ENCODE measurements at places on chromosomes 11 and 22.

GRCh38 chr11:134543241-134543640, 131.2 kb upstream of the B3GAT1 start:
- no peak for DNase-seq

DNA sequence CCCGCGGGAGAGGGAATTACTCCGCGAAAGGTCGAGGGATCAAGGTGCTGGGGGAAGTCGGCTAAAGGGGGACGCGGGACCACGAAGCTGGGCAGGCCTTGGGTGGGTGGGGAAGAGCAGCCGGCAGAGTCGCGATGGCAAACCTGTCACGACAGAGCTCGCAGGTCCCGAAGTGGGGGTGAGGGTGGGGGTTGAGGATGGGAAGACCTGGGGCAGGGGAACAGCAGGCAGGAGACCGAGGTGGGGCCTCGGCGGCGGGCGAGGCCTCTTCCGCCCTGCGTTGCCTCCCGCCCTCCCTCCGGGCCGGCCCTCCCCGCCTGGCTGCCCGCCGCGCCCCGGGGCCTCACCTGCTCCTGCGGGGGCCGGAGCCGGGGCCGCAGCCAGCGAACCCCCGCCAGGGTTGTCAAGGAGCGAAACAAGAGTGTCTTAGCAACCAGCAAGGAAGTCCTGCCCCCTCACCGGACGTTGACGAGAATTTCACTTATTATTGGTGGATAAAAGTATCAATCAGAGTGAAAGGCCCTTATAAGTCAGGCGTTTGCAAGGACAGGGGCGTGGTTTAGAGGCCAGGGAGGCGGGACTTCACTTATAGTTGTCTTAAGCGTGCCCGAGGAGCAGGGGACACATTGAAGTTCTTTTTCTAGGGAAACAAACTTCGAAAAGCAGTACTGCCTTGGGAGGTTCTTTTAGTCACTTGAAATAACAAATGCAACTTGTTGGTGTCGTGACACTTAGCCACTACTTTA, at the start of gene DNAL4:
DNAL4 (minus strand) TSS at position 423 of the 746 bp plus-strand sequence. CDS start 11,412 bp downstream, outside the sequence.
- peak; percentile 81 for DNase-seq

DNA sequence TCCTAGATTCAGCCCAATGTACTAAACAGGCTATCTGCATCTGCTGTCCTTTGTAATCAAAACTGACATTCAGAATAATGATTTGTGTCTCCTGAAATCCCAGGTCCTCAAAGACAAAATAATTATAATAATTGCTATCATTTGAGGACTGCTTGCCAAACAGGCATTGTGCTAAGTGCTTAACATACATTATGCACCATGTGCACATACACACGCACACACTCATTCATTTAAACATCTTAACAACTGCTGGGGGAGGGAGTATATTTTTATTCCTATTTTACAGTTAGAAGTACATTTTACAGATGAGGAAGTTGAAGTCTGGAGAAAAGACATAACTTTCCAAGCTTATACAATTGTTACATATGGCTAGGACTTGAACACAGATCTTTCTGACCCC, 308.0 kb upstream of the ZC3H12C start:
- no peak for DNase-seq

GRCh38 chr11:59898650-59899049, 20.1 kb downstream of the OOSP3 start:
- DNase-seq, result no peak

GRCh38 chr11:129530154-129530895, 154.7 kb downstream of the BARX2 start:
- DNase-seq, result no peak

GRCh38 chr11:64647019-64647779, 56.2 kb downstream of the SLC22A12 start:
- DNase-seq, result no peak

DNA sequence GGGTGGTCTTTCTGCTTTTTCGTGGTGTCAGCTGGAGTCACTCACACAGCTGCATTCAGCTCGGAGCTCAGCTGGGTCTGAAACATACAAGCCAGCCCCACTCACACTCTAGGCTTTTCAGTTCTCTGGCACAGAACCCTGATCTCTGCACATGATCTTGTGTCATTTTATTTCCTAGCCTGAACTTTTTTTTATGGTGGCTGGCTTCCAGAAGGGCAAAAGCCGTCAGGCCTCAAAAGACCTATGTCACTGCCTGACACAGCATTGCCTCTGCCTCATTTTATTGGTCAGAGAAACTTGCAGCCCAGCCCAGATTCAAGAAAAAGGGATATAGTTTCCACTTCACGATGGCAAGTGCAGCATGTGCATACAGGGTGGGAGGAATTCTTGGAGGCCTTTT, 117.8 kb downstream of the NTM start:
- no peak for DNase-seq

DNA sequence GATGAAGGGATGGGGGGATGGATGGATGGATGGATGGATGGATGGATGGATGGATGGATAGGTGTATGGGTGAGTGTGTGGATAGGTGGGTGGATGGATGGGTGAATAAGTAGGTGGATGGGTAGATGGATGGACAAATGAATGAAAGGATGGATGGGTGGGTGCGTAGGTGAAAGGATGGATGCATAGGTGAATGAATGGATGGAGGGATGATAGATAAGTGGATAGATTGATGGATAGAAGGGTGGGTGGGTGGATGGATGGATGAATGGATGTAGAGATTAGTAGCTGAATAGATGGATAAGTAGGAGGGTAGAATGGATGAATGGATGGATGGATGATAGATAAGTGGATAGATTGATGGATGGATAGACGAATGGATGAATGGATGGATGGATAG, 152.7 kb downstream of the MN1 start:
- no peak for DNase-seq

GRCh38 chr22:38510416-38510970, 4.4 kb upstream of the DDX17 start:
- DNase-seq, result no peak

DNA sequence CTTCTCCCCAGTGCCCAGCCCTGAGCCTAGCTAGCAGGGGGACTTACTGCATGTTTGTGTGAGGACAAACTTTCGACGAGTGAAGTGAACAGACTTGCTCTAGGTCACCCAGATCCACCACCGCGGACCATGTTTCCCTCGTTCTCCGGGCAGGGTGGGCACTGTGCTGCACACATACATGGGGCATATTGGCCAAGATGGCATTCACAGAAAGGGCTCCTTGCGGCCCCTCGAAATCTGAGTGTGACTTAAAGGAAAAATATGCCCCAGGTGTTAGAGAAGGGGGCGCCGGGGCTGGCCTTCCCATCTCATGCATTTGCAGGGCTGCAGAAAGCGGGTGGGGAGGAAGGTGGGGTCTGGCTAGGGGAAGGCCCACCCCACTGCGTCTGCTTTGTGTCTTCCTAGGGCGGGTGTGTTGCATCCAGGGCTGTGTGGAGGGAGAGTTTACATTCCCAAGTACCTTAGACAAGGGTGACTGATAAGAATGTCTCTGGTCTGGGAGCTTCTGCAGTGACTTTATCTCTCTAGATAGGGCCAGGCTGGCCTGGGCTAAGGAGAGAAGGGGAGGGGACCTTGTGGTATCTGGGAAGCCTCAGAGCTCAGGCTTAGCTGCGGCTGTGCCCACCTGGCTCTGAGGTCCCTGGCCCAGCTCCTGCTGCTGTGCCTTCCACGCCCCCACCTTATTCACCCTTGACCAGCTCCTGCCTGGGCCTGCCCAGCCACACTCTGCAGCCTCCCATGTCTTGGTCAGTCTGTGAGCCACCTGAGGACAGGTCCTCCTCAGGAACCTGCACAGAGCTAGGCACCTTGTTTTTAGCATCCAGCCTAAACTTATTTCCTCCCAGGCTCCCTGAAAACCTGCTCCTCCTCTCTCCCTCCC, 45.8 kb downstream of the LRRC32 start:
- peak; percentile 29 for DNase-seq

GRCh38 chr11:126207896-126208295, 3.6 kb downstream of the RPUSD4 start:
- no peak for DNase-seq

GRCh38 chr22:39244496-39245129, at the start of gene PDGFB:
TSS of gene PDGFB (minus strand) at chr22:39244982. CDS start at chr22:39243963, 1,019 bp downstream.
- DNase-seq, result peak; percentile 68

- no peak for DNase-seq
Observed at GRCh38 chr11:2186669-2187279, 15.2 kb upstream of the TH start.

- DNase-seq, result no peak
Observed at GRCh38 chr22:19121631-19122142, 525 bp downstream of the DGCR2 start.

DNA sequence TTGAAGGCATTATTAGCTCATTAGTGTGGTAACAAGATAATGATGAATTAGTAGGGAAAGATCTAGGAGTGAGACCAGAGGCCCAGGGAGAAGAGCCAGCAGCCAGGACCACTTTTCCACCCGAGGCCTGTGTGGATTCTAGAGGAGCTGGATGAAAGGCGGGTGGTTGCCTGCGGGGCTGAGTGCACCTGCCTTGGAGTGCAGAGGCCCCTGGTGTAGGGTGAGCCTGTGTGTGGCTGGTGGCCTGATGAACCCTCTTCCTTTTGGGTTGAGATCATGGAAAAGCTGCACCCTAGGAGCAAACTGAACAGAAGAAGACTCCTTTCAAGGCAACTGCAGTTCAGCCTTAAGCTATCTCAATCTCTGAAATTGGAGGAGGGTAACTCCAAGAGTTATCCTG, 5.9 kb upstream of the TP53AIP1 start:
- no peak for DNase-seq

DNA sequence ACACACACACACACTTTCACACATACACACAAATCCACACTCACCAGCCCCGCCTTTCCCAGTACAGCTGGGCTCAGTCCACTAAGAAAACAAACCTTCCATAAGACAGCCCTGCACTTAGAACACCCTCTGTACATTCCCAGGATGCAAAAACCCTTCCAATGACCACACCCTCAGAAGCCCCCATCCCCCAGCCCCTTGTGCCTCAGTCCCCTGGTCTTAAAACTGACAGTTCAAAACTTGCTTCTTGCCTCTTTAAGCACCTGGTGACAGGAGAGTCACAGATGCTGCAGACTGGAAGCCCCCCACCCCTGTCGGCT, 23.0 kb downstream of the APLNR start:
- DNase-seq, result no peak

DNA sequence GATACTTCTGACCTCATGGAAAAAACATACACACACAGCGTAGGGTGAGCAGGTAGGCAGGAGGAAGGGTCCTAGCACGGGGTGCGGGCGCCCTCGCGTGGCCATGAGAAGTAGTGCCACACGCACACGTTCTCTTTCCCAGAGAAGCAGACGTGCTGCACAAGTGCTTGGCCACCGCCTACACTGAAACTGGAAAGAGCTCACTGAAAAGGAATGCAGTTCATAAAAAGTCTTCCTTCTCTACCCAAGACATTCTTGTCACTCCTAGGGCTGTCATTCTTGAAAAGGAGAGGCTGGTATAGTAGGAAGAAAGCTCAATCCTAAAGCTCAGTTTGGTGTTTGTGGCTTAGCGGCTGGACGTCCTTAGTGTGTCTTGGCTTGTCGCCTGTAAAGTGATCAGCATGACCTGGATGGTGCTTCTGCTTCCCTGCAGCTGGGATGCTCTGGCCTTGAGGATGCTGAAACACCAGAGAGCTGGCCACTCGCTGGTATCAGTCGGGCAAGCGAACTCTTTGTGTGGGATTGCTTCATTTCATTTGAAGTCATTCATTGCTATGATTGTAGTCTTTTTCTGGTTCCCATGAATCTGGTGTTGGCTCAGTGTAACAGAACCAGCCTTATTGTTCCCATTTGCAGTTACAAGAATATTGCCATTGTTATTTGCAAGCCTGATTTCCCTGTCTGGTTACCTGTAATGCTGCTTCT, 303.8 kb downstream of the NTM start:
- DNase-seq, result peak; percentile 13

DNA sequence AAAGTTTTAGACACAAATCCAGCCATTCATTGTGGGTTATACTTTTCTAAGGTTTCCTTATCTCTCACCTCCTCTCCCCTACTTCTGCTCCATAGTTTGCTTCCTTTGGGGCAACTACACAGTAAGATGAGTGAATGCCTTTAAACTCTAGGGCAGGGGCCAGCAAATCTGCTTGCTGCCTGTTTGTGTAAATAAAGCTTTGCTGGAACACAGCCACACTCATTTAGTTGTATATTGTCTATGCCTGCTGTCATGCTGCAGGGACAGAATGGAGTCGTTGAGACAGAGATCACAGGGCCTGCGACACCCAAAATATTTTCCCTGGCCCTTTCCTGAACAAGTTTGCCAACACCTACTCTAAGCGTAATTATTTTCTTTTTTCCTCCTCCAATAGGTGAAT, 58.7 kb downstream of the TECTA start:
- no peak for DNase-seq

DNA sequence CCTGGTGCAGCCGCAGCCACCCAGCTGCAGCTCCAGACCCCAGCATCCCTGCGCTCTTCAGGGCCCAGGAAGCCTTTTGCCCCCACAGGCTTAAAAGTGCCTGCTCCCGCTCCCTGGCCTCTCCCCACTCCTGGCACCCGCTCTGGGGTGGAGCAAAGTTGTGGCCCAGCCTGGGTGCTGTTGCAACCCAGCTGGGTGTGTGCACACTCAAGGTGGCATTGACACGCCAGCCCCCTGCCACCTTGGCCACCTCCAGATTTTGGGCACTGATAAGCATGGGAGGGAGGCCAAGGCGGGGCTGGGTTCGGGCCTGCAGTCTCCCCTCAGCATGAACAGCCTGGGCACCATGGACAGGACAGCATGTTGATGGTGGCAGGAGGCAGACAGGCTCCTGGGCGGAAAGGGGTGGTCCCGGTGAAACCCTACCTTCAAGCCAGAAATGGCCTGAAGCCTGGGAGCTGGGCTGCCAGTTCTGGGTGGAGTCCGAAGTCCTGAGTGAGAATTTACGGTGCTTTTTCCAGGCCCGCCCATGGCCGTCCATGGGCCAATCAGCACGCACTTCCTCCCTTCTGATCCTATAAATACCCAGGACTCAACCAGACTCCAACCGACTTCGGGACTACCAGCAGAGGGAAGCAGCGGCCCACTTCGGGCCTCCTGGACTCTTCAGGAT, 23.6 kb upstream of the RNASEH2C start:
- DNase-seq, result no peak

DNA sequence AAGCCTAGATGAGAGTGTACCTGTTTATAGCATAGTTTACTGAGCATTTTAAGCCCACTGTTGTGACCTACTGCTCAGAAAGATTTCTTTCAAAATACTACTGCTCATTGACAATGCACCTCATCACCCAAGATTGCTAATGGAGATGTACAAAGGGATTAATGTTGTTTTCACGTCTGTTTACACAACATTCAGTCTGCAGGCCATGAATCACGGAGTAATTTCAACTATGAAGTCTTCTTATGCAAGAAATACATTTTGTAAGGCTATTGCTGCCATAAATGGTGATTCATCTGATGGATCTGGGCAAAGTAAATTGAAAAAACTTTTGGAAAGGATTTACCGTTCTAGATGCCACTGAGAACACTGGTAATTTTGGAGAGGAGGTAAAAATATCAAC, 112.9 kb downstream of the KIF18A start:
- peak; percentile 41 for DNase-seq

- DNase-seq, result peak; percentile 63
Observed at GRCh38 chr11:63767565-63768236, 874 bp downstream of the ZFTA start.

- DNase-seq, result no peak
Observed at GRCh38 chr11:102576350-102576749, 45.8 kb upstream of the MMP7 start.

DNA sequence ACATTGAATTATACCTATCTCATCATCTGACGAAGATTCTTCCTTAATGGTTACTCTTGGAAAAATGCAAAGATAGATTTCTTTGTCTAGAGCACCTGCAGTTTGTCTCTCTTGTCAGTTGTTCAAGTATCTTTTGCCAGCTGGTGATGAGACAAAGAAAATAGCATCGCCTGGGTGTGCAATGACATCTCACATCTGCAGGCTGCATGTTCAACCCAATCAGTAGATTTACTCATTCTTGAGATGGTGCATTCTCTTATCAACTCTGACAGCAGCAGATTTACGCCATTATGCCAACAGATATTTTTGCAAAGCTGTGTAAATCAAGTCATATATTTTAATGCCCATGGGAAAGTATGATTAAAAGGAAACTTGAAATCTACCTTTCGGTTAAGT, 164.6 kb upstream of the PDGFD start:
- no peak for DNase-seq
